HuH-7.5 (cell line): ENCODE measurements at places on chromosomes 11 and 22.

DNA sequence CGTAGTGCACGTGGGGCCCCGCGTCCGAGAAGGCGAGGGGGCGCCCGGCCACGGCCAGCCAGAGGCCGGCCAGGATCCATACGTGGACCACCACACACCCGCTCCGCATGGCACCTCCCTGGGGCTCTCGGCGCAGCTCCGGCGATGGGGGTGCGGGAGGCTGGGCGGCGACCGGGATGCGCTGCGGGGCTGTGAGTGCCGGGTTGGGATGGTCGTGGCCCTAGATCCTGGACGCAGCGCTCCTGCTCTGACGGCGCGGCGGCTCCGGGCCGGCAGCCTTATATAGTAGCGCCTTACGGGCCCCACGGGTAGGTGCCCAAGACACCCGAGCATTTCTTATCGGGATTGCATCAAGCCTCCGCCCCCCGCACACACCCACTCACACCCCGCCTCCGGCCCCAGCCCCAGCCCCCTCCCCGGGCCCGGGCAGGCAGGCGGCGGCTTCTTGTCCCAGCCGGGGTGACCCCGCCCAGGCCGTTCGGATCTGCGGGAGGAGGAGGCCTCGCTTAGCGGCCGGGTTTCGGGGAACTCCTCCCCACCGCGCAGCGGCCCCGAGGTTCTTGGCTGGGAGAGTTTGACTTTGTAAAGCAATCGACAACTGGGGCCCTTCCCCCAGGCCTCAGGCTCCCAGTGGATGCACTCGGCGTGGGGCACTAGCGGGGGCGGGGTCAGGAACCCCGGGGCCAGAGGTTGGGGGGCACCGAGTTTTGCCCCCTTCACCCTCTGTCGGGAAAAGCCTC, at the start of gene FGF19:
TSS of gene FGF19 (minus strand) at position 255 of the 740 bp plus-strand sequence. CDS start at position 109, 146 bp downstream.
- peak; percentile 97 for DNase-seq

- DNase-seq, result no peak
Observed at GRCh38 chr22:39530116-39530515, 2.4 kb downstream of the RPS19BP1 start.

GRCh38 chr11:67632175-67632981, 2.6 kb upstream of the NUDT8 start:
- peak; percentile 89 for DNase-seq

- DNase-seq, result no peak
Observed at GRCh38 chr22:20242393-20243175, 25.5 kb downstream of the RTN4R start.

- no peak for DNase-seq
Observed at GRCh38 chr11:61352038-61352437, 9.6 kb downstream of the CYB561A3 start.

DNA sequence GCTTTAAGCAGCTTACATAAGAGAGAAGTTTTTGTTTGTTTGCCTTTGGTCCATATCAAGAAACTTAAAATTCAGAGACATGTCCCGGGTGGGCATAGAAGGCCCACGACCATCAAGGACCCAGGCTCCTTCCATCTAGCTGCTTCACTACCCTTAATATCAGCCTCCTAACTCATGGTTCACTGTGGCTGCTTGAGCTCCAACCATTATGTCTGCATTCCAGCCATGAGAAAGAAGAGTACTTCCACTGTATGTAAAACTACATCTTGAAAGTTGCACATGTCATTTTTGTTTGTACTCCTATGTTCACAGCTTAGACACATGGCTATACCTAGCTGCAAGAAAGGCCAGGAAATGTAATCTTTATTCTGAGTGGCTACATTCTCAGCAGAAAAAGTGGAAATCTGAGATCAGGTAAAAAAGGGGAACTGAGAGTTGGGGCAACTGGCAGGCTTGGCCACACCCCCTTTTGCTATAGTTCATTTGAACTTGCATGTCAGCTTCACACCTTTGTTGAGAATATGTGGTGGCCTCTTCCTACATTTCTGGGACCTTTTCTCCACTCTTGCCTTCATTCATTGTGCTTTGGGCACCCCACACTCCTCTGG, 81.3 kb upstream of the TP53I11 start:
- DNase-seq, result no peak

- DNase-seq, result no peak
Observed at GRCh38 chr11:115282923-115283322, 221.3 kb downstream of the CADM1 start.

- DNase-seq, result peak; percentile 64
Observed at GRCh38 chr11:119316729-119317591, at the start of gene MCAM. Gene MCAM, minus strand, starts transcription at chr11:119317130. Its CDS starts 29 bp downstream, at chr11:119317101.

- no peak for DNase-seq
Observed at GRCh38 chr11:11396301-11397035, 43.4 kb upstream of the CSNK2A3 start.

GRCh38 chr11:120597250-120598215, 86.0 kb downstream of the GRIK4 start:
- no peak for DNase-seq

DNA sequence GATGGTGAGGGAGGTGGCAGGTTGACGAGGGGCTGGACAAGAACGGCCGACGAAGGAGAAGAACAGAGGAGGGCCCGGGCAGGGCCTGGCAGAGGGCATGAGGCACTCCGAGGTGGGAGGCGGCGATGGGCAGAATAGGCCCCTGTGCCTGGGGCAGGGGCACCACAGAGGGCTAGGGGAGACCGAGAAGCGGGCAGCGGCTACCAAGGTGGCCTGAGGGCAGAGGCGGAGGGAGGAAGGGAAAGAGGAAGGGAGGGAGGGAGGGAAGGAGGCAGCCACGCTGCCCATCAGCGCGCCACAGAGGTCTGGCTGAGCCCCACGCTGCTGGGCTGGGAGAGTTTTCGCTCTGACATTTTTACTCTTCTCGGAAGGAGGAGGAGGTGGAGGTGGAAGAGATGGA, 11.3 kb downstream of the LSP1 start:
- no peak for DNase-seq

DNA sequence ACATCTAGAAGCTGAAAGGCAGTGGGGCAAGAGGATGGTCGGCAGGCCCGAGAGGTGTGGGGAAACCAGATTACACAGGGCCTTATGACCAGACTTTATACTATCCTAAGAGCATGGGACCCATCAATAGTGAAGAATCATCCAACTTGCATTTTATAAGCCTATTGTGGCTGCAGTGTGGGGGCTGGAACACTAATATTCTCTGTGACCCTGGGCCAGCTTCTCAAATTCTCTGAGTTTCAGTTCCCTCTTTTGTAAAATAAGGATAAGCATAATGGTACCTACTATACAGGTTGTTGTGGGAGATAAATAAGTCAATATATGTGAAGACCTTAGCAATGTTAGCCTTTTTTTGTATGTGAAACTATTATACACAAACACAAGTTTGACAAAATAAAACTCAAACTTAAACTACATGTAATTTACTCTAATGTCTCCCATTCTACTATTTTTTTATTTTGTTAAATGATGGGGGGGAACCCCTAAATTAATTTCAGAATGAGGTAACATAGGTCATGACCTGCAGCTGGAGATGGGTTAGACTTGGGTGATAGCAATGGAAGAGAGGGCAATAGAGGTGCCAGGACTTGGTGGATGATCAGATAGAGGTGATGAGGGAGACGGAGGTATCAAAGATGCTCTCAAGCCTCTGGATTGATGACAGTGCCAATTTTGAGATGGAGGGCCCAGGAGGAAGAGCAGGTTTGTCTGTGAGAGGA, 30.1 kb downstream of the SMCO4 start:
- no peak for DNase-seq

GRCh38 chr22:44855855-44856254, 103.5 kb downstream of the ARHGAP8 start:
- no peak for DNase-seq

- no peak for DNase-seq
Observed at GRCh38 chr11:122258446-122259194, 142.6 kb upstream of the BLID start.

GRCh38 chr11:18611196-18611595, 11.6 kb downstream of the MISFA start:
- DNase-seq, result no peak

- peak; percentile 77 for DNase-seq
Observed at GRCh38 chr22:38824585-38824984, 19.2 kb downstream of the NPTXR start.

DNA sequence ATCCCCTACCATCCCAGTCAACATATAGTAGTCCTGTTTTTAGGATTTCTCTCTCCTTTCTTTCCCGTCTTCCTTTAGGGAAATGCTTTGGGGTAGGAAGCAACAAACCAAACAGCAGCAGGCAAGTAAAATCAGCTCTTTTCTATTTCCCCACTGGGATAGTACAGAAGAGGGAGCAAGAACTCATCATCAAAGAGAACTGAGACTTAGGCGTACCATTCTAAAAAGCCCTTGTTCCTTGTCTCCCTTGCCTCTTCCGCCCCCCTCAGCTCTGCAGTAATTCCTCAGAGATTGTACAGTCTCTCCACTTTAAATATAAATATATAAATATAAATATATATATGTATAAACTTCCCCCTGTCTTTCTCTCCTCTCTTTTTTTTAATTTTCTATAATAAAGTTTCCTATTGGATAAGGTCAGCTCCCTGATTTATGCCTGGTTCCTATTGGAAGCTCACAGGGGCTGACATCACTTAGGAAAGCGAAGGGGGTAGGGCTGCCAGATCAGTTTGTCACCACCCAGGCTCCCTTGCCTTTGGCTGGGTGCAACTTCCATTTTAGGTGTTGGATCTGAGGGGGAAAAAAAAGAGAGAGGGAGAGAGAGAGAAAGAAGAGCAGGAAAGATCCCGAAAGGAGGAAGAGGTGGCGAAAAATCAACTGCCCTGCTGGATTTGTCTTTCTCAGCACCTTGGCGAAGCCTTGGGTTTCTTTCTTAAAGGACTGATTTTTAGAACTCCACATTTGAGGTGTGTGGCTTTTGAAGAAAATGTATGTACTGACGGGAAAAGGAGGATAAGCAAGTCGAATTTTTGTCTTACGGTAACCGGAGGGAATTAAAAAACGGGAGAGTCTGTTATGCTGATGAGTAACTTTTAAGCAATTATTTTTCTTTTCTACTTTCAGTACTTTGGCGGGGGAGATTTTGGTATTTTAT, at the start of gene CTNND1:
TSS of gene CTNND1 (plus strand) at position 502 of the 934 bp plus-strand sequence. CDS start 29,677 bp downstream, outside the sequence.
- DNase-seq, result peak; percentile 100

GRCh38 chr22:24076091-24076867, 65.2 kb downstream of the CABIN1 start:
- DNase-seq, result no peak

DNA sequence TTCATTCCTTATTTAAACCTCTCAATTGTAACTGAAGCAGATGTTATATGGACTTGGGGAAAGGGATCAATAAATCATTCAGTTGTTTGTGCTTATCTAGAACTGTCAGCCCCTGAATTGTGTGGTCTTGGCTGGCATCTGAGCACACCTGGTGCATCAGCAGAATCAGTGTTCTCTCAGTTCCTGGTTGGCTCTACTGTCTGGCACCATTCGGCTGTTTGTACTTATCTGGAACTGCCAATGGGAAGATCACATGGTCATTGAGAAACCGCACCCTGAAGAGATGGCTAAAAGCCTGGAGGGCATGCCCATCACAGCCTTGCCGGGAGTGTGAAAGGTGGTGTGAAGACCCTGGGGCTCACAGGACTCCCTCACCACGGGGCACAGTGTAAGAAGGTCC, 37.1 kb upstream of the EHF start:
- no peak for DNase-seq

GRCh38 chr11:36703055-36703404, 105.0 kb upstream of the RAG2 start:
- no peak for DNase-seq

- no peak for DNase-seq
Observed at GRCh38 chr22:20601308-20601707, 93.9 kb downstream of the MED15 start.

DNA sequence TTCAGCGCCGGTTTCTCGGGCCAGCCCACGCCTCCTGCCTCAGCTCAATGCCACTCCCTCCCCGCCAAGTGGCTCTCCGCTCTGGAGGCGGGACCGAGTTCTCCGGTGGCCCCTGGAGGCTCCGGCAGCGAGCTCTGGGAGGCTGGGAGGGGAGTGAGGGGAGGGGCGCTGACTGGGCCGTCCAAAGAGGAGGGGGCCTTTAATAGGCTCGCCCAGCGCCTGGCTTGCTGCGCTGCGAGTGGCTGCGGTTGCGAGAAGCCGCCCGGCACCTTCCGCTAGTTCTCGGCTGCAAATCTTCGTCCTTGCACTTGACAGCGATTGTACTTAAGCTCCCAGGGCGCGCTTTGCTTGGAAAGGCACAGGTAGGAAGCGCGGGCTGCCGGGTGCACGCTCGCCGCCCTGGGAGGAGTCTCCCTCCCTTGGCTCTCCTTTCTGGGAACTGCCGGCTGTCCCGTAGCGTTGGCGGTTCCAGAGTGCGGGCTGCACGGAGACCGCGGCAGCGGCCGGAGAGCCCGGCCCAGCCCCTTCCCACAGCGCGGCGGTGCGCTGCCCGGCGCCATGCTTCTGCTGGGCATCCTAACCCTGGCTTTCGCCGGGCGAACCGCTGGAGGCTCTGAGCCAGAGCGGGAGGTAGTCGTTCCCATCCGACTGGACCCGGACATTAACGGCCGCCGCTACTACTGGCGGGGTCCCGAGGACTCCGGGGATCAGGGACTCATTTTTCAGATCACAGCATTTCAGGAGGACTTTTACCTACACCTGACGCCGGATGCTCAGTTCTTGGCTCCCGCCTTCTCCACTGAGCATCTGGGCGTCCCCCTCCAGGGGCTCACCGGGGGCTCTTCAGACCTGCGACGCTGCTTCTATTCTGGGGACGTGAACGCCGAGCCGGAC, at the start of gene ADAMTS15:
TSS of gene ADAMTS15 (plus strand) at position 230 of the 894 bp plus-strand sequence. CDS start at position 559, 329 bp downstream.
- DNase-seq, result no peak

- DNase-seq, result no peak
Observed at GRCh38 chr11:35121326-35121865, 17.6 kb upstream of the CD44 start.

DNA sequence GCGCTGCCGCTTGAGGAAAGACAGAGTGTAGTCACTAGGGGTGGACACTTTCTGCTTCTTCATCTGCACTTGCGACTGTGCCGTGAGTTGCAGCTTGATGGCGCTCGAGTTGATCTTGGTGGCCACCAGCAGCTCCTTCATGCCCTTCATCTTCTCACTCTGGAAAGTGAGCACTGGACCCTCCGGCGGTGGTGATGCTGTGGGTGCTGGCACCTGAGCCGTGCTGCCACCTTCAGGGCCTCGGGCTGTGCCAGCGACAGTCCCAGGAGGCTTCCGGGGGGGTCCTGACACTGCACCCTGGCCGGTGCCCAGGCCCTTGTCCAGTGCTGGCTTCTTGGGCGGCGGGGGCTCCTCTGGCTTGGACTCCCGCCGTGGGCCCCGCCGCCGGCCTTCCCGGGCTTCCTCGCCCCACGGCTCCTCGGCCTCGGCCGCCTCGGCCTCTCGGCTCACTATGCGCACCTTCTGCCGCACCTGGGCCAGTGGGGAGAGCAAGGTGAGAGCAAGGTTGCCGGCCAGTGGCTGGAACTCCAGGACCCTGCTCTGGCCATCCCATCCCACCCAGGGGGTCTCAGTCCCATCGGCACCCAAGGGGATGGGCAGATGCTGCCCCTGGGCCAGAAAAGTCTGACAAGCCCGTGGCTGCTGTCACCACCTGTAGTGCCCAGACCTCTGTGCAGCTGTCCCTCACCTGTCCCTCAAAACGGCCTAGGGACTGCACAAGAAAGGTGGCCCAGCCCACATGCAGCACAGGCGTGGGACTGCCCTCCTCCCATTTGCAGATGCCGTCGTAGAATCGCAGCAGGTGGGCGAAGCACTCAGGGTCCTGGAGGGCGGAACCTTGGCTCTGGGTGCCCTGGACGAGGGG, 1.6 kb upstream of the MAP4K2 start:
- DNase-seq, result no peak

- DNase-seq, result peak; percentile 83
Observed at GRCh38 chr22:20438678-20439492, 1.3 kb upstream of the SCARF2 start.
